ENCODE measurements at places on chromosomes 13 and 19. TPM values are rescaled to one million over a fixed set of nuclear protein-coding genes. Genes with fewer than 3 reads are reported as not detected.

- peak; percentile 35 for DNase-seq
These were observed at the start of gene ZNF415 for GRCh38 chr19:53132141-53132991. Gene ZNF415 (minus strand): TSS chr19:53132910. CDS start chr19:53122676, 10,234 bp downstream.

EPSTI1 gene
- 3.1 TPM for total RNA-seq

PPP1R37 gene
- 28.5 TPM for total RNA-seq

FCHO1 gene
- total RNA-seq, result 1.6 TPM

GRCh38 chr19:51822325-51822724, 27.4 kb downstream of the FPR3 start:
- no peak for DNase-seq

DNA sequence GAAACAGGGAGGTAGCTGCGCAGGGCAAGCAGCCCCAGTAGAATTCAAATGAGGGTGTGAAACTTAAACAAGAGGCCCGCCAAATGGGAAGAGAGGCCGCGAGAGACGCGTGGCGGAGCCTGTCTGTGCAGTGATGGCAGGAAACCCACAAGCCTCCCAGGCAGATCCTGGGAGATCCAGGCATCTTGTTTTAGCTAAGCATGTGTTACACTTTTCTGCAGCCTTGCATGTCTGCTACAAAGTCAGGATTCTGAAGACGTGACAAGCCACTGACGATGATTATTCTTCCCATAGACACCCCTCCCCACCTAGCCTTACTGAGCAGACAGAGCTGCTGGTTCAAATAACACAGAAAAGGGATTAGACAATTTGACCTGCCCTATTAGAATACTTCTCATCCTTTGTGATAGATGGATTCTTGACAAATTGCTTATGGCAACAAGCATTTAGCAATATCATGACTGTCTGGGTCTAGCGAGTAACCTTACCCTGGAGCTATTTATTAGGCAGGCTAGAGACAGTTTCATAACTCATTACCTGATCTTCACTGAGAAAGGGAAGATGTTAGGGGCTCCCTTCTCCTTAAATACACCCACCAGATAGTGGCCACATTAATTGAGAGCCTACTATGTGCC, 185.2 kb upstream of the IRS2 start:
- DNase-seq, result no peak

NLRP5 gene
- not detected for total RNA-seq

KLK10 gene
- not detected for total RNA-seq

GRCh38 chr19:58429745-58430144, 10.2 kb downstream of the ZNF132 start:
- no peak for DNase-seq

CD177 gene
- total RNA-seq, result 0.18 TPM

DNA sequence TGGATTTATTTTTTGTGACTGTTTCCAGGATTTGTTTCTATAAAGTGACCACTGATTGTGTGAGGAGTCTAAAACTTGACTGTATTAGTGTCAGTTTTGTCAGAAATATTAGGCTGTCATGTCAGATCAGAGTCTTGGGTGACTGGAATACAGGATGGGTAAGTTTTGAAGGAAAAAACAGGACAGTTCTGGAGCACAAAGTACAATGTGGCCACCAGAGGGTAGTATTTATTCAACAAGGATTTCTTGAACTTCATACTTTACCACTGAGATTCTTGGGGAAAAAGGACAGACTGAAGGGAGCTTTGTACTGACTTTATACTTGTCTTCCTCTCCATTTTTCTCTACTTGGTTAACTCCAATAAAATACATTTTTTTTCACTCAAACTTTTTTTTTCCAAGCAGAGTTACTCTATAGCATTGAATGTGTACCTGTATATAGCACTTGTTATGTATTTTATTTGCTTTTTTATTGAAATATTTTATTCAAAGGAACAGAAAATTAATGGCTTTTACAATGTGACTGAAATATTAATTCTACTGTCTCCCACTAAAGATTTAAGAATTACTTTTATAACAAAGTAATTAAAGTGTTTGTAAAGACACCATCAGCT, 51.1 kb downstream of the LMO7 start:
- DNase-seq, result peak; percentile 41

DNA sequence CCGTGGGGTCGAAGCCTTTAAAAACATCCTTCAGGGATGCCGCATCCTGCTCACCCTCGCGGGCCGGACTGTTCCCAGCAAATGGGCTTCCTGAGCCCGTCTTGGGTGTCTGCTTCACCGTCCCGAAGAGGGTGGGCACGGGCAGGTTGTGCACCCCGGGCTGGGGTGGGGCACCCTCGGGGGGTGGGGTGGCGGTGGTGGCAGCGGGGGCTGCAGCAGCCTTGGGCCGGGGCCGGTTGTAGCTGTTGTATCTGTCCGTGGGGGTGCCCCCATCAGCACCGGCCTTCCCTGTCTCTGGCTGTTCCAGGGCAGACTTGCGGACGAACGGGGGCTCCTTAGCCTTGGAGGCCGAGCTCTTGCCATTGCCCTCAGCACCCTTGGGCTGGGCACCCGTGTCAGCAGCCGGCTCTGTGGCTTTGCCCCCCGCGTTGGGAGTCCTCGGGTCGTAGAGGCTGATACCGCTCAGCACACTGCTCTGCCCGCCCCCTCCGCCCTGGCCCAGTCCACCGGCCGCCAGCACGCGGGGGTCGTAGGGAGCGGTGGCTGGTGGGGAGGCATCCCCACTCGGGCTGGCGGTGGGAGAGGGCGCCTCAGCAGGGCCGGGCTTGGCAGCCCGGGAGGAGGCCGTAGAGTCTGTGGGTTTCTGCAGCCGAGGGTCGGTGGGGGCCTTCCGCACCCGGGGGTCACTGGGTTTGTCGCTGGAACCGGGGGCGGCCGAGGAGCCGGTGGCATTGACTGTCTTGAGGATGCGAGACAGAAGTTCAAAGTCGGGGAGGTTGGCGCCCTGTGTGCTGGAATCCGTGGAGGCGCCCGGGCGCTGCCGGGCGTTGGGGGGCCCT, 18.2 kb upstream of the TMEM160 start:
- no peak for DNase-seq

DNA sequence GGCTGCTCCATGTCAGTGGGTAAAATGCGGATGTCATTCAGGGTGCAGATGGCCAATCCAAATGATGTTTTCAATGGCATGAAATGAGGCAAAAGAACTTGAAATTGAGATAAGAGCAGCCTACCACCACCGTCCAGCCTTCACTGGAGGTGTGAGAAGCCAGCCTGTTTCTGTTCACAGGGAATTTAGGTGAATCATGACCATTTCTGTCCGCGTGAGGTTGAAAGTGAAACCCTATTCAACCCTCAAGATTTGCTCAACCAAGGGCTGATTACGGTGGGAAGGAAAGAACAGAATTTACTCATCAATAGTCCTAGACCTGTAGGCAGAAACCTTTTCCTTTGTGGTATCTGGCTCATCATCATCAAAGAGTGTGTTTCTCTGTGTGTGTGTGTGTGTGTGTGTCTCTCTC, 370.7 kb downstream of the COG6 start:
- DNase-seq, result no peak

DNA sequence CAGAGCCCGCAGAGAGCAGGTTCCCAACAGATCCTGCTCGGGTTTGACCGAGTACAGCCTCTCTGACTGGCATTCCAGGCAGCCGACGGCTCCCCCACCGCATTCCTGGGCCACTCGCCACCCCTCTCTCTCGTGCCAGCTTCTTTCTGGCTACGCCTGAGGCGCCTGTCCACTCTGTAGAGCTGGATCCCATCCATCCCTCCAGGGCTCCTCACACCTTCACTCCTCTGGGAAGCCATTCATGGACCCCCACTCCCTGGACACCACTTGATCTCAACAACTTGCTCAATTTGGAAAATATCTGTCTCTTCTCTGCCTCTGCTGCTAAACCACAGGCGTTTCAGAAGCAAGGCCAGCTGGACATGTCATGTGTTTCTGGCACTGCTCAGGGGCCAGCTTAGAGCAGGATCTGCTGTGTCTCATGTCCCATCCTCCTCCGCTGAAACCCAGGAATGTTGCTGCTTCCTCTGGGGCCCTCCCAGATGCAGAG, 30.6 kb upstream of the ATP1A3 start:
- DNase-seq, result no peak

PINLYP gene
- total RNA-seq, result 2.6 TPM

DNA sequence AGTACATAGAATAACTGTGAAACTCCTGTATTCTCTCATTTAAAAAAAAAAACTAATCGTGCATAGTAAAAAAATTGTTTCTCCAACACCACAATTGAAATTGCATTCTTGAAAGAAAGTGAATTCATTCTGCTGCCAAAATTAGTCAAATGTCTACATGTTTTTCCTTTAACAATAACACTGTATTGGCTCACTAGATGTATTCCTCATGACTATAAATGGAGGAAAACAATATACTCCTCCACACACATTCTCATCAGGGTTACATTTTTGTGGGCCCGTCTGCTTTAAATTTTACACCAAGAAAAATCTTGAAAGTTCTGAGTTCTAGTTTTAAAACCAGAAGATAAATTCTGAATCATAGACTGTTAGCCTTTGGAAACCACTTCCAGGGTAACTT, 233.6 kb downstream of the KLF12 start:
- peak; percentile 27 for DNase-seq

ZNF837 gene
- 1.4 TPM for total RNA-seq

GRCh38 chr13:21676611-21677021, 5.7 kb downstream of the FGF9 start:
- DNase-seq, result no peak

GRCh38 chr19:44894052-44894400, 3.0 kb downstream of the TOMM40 start:
- no peak for DNase-seq

DNA sequence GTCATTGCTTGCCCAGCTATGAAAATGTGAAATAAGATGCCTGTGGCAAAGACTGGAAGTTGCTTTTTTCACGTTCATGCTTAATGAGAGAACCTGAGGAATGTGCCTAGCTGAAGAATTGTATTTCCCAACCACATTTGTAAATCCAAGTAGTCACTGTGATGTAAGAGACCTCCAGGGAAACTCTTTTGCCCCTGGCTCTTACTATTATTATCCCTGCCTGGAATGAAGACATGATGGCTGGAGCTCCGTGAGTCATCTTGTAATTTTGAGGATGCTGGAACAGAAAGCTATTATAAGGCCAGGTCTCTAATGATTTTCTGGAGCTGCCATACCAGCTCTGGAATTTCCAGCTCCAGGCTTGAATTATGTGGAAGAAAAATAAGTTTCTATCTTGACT, 894.3 kb downstream of the DIAPH3 start:
- DNase-seq, result no peak

GRCh38 chr13:96958286-96958891, 35.9 kb downstream of the OXGR1 start:
- peak; percentile 38 for DNase-seq

ADAMTS10 gene
- 18.9 TPM for total RNA-seq
